Activated CD4-positive, alpha-beta T cell treated with anti-CD3 and anti-CD28 coated beads for 36 hours (primary cell): ENCODE measurements at places on chromosomes 7 and 10. TPM values are rescaled to one million over a fixed set of nuclear protein-coding genes. Genes with fewer than 3 reads are reported as not detected.

GRCh38 chr7:69685293-69685631 lies 87.0 kb downstream of the AUTS2 start:
- no peak overlapping the region for H3K4me3 ChIP-seq
- H3K36me3 ChIP-seq, result no peaks in the 10 kb centered on the region
- H3K4me1 ChIP-seq, result no peaks in the 10 kb centered on the region
- H3K27me3 ChIP-seq, result no peaks in the 10 kb centered on the region
- H3K27ac ChIP-seq, result no peak overlapping the region

GRCh38 chr7:101952355-101953247 lies 135.2 kb downstream of the CUX1 start:
- peaks cover 28% of the 10 kb centered on the region for H3K4me1 ChIP-seq
- no peaks in the 10 kb centered on the region for H3K27me3 ChIP-seq
- no peaks in the 10 kb centered on the region for H3K36me3 ChIP-seq
- peak overlapping the region; percentile 91 for H3K27ac ChIP-seq
- peak; percentile 11 for DNase-seq

GRCh38 chr7:97871659-97872024 lies 566 bp downstream of the ASNS start:
- H3K27ac ChIP-seq, result peak overlapping the region; percentile 82
- peaks cover 29% of the 10 kb centered on the region for H3K36me3 ChIP-seq
- DNase-seq, result peak; percentile 63
- no peaks in the 10 kb centered on the region for H3K27me3 ChIP-seq

DNA sequence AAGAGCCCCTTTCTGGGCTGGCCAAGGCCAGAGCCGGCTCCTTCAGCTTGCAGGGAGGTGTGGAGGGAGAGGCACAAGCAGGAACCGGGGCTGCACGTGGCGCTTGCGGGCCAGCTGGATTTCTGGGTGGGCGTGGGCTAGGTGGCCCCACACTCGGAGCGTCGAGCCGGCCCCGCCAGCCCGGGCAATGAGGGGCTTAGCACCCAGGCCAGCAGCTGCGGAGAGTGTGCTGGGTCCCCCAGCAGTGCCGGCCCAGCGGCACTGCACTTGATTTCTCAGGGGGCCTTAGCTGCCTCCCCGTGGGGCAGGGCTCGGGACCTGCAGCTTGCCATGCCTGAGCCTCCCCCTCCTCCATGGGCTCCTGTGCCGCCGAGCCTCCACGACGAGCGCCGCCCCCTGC lies 48.1 kb downstream of the SH2D4B start:
- no peaks in the 10 kb centered on the region for H3K4me1 ChIP-seq
- no peaks in the 10 kb centered on the region for H3K36me3 ChIP-seq
- no peak overlapping the region for H3K4me3 ChIP-seq
- no peak for DNase-seq
- H3K27ac ChIP-seq, result no peak overlapping the region

DNA sequence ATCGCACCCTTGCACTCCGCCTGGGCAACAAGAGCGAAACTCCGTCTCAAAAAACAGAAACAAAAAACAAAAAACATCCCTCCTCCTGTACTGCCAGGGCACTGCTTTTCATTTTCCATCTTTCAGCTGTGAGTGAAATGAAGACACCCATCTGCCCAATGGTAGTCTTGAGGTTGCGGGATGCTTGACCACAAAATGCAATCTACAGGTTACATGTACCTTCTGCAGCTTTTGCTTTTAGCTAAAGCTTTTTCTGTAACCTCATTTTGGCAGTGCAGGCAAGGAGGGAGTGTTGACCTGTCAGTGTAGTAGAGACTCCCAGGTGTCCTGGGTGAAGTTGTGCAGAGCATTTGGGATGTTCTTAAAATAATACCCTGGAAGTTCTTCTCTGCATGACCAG lies 476.5 kb downstream of the CALN1 start:
- DNase-seq, result no peak
- no peak overlapping the region for H3K4me3 ChIP-seq
- H3K4me1 ChIP-seq, result no peaks in the 10 kb centered on the region

DNA sequence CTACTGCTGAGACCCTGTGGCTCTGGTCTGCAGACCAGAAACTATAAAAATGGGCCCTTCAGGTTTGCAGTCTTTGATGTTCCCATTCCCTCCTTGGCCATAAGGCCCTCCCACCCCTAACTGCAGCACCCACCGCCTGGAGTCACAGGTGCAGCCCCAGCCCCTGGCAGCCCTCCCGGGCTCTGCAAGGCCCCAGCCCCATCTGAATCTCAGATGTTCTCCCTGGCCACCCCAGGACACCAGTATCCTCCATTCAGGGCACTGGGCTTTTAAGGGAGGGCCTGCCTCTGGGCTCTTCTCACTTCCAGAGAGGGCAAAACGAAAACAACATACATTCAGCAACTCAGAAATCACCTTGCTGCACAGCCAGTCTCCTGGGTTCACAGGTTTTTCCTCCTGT lies 107.7 kb upstream of the RET start:
- H3K27me3 ChIP-seq, result no peaks in the 10 kb centered on the region
- DNase-seq, result no peak
- H3K27ac ChIP-seq, result no peak overlapping the region
- H3K36me3 ChIP-seq, result no peaks in the 10 kb centered on the region
- no peaks in the 10 kb centered on the region for H3K4me1 ChIP-seq
- no peak overlapping the region for H3K4me3 ChIP-seq

DNA sequence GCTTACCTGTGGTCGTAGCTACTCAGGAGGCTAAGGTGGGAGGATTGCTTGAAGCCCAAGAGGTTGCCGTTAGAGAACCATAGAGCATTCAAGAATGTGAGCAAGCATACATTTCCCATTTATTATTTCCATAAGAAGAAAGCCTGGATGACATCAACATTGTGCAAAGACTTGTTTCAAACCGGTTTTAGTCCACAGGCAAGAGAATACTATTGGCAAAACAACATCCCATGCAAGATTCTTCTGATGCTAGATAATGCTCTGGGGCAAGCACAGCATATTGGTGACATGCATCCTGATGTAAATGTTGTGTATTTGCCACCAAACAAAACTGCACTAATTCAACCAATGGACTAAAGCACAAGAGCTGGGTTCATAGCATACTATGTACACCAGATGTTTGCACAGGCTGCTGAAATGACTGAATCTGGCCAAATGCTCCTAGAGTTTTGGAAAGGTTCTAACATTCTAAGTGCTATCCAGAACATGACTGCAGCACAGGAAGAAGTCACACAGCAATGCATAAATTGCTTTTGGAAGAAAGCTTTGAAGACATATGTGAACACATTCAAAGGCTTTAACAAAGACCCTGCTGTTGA lies 42.6 kb downstream of the OTUD1 start:
- no peaks in the 10 kb centered on the region for H3K36me3 ChIP-seq
- no peak for DNase-seq
- no peak overlapping the region for H3K27ac ChIP-seq

GRCh38 chr7:85156661-85157208 lies 30.1 kb downstream of the SEMA3D start:
- H3K27ac ChIP-seq, result no peak overlapping the region
- H3K36me3 ChIP-seq, result peaks cover 2% of the 10 kb centered on the region
- no peak overlapping the region for H3K4me3 ChIP-seq
- DNase-seq, result no peak
- peaks cover 8% of the 10 kb centered on the region for H3K4me1 ChIP-seq

DNA sequence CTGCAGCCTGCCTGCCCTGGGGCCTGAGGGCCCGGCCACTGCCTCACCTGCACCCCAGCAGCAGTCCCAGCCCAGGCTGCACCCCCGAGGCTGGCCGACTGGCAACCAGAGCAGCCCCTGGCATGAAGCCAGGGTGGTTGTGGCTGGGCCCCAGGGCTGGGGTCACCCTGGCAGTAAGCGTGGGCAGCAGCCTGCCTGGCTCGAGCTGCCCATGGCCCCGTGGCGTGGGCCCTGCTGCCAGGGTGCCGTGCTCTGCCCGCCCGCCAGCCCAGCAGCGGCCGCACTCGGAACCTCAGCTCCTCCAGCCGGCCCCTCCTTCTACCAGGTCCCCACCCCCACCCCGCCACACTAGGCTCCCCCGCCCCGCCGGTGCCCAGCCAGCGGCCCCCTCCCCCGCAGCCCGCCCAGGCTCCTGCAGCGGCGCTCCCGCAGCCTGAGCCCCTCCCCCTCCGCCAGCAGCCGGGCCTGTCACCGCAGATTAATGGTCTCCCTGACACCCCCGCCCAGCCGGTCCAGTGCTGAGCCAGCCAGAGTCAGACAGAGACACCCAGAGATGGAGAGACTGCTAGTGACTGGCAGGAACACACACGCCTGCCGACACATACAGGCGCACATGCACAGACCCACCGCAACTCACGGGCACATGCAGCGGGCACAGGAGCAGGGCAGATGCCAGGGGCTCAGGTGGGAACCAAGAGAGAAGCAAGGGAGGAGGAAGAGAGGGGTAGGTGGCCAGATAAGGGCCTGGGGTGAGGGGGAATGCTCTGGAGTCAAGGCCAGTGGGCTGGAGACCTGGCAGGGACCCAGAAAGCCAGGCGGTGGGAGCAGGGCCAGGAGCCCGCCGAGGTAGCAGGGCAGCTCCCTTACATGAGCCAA lies 22.4 kb downstream of the KCNH2 start:
- peaks cover 7% of the 10 kb centered on the region for H3K36me3 ChIP-seq
- no peak overlapping the region for H3K4me3 ChIP-seq
- H3K27me3 ChIP-seq, result peaks cover 35% of the 10 kb centered on the region
- H3K4me1 ChIP-seq, result peaks cover 15% of the 10 kb centered on the region
- H3K27ac ChIP-seq, result no peak overlapping the region

DNA sequence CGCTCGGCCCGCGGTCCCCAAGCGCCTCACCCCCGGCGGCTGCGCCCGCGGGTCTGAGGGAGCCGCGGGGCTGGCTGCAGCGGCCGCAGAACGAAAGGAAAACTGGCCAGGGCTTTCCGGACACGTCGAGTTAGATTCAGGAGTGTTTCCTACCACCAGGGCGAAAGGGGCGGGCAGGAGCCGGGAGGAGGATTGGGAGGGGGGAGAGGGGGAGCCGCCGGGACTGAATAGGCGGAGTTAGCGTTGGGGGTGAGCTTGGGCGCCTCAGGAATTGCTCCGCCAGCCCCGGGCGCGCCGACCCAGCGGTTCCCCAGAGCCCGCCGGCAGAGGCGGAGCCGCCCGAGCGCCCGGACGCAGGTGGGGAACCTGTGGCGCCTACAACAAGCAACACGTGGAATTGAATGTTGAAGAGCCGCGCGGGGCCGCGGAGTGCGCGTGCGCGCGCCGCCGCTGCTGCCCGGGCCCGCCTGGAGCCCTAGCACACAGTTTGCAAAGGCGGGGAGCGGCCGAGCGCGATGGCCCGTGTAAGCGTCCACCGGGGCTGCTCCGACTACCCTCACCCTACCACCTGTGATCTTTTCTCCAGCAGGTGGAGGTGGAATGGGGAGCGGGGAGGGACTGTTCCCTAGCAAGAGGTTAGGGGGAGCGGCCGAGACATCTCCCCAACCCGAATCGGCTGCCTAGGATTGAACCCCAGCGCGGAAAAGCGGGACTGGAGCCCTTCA lies at the start of gene CADPS2:
Gene CADPS2 (minus strand): TSS at position 104 of the 725 bp plus-strand sequence. CDS start 123 bp downstream, outside the sequence.
- no peak within 1 kb of the TSS for H3K4me3 ChIP-seq
- H3K27ac ChIP-seq, result no peak within 1 kb of the TSS
- peaks cover 8% of the 10 kb centered on the region for H3K4me1 ChIP-seq
- peak; percentile 55 for DNase-seq

- H3K4me1 ChIP-seq, result peaks cover 10% of the 10 kb centered on the region
- peaks cover 9% of the 10 kb centered on the region for H3K27me3 ChIP-seq
- no peak for DNase-seq
- no peak overlapping the region for H3K4me3 ChIP-seq
- H3K36me3 ChIP-seq, result no peaks in the 10 kb centered on the region
These were observed 103.5 kb upstream of the CELF2 start for GRCh38 chr10:10914144-10914543.

GPR146 gene
- 4.7 TPM for total RNA-seq

PLCE1 gene
- total RNA-seq, result 0.04 TPM

TMEM213 gene
- total RNA-seq, result not detected

LRRN3 gene
- 8.0 TPM for total RNA-seq

AKR1B15 gene
- not detected for total RNA-seq

IFIT2 gene
- total RNA-seq, result 43.5 TPM

PNLIPRP3 gene
- not detected for total RNA-seq

ZNF107 gene
- 16.5 TPM for total RNA-seq
